Activated T-helper 1 cell treated with Interleukin-2 at 50 U/mL for 16 hours (primary cell): ENCODE measurements at places on chromosomes 5 and 9.

- no peak for DNase-seq
Measured at GRCh38 chr9:85321561-85321960, 420.2 kb downstream of the AGTPBP1 start.

DNA sequence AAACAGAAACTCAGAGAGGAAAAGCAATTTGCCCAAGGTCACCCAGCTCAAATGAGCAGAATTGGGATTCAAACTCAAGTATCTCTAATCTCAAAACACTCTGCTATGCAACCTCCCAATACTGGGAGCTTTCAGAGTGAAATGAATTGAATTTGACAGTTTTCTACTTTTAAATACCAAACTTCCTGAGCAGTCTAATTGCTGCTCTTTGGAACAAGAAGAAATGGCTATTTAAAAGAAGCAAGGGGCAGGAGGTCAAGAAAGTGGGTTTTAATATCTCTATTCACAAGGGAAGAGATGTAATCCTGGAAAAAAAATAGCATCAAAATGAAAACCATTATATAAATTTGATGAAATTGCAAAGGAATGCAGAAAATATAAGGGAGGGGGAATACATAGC lies 142.6 kb downstream of the INSYN2B start:
- no peak for DNase-seq

DNA sequence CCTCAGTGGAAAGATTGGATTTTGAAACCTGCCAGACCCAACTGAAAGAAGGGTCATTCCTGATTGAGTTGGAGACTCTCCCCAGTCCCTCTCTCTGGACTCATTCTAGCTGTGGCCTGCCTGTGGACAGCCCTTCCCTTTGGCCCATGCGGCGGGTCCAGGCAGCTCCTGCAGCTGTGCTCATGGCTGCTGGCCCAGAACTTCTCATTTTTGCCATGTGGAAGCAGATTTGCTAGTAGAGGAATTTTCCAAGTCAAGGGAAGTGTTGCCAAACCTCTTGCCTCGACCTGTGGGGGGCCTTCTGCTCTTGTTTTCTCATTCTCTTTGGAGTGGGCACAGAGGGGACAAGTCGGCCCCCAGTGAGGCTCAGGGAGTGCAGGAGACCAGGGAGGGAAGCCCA lies 89.2 kb downstream of the ANKRD33B start:
- DNase-seq, result no peak

GRCh38 chr5:65171645-65172044 lies 310.1 kb downstream of the ADAMTS6 start:
- DNase-seq, result no peak

GRCh38 chr5:142109331-142110045 lies 909 bp downstream of the NDFIP1 start:
- no peak for DNase-seq
